Muscle of arm (tissue), 14 donors: ENCODE measurements at places on chromosomes 2 and 18. TPM values are rescaled to one million over a fixed set of nuclear protein-coding genes. Genes with fewer than 3 reads are reported as not detected.

DNA sequence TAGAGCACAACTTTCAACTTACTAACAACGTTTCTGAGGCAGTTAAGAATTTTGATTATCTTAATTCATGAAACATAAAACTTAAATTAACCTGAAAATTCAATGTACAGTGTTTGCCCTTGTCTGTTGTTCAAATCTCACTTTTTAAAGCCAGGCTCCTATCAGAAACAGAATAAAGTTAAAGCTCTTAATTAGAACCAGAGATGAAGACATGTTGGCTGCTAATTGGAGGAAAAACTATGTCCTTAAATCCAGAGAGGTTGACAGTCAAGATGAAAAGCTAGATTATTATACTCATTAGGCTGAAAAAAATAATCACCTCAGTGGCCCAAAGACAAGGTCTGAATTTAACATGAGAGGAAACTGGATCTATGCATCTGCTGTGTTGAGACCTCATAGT is 52.3 kb downstream of the SOWAHC start:
- no peak for DNase-seq

GRCh38 chr2:143481733-143482132 is 352.5 kb downstream of the ARHGAP15 start:
- no peak for DNase-seq

- DNase-seq, result no peak
Measured at GRCh38 chr2:70684846-70685622, 83.0 kb downstream of the ADD2 start.

- DNase-seq, result peak; percentile 43
Measured at GRCh38 chr18:8765783-8766463, 60.6 kb downstream of the MTCL1 start.

DNA sequence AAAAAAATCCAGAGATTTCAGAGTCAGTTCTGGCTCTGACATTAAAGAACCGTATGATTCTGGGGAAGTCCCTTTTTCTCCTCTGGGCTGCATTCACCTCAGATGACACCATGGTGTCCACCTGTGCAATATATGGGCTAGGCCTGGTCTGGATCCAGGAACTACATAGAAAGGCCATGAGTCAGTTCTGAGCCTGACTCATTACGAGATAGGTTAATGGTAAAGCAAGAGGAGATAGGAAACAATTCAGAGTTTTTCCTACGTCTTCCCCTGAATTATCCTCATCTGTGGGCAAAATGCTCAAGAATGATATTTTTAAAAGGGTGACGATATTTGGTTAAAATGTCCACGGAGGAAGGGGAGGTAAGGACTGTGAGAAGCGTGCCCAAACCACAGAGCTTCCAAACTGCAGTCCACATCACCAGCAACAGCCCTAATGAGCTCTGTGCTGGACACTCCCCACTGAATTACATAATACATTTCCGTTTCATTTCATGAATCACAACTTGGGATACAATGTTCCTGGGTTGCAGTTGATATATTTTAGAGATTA is 180.1 kb upstream of the OSR1 start:
- peak; percentile 55 for DNase-seq

GRCh38 chr2:96887493-96888012 is 17.7 kb upstream of the SEMA4C start:
- peak; percentile 75 for DNase-seq

DNA sequence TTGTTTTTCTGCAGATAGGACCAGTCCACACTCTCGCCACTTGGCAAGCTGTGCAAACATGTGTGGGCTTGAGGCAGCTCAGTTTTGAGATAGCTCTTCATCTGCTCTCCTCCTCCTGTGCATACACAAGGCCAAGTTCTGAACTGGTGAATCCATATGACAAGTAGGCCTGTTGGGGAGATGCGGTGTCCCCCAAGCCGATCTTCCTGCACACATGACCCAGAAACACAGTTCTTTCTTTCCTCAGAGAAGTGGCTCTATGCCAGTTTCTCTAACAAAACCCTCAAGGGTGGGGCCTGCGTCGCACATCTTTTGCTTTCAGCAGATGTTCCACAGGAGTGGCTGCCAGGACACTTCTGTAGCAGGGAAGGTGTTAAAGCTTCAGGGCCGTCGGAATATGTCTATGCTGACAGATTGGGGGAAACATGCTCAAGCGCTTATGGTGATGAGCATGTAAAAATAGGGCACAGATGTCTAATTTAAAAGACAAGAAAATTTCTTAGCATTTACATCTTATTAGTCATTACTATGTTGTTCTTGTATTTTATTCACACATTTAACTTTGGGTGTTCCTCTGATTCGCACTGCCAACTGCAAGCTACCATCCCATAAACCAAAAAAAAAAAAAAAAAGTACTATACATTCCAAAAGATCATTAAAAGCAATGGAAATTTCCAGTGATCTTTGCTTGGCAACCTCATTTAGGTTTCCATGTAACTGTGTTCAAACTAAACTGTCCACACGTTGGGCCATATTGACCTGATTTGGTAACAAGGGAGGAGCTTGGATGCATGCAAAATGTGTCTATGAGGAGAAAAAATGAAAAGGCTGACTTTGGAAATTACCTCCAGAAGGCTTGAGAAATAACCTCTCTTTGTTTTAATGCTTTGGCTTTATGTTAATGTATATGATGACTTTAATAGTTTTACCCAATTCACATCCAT is 1055.5 kb upstream of the KLHL29 start:
- DNase-seq, result peak; percentile 63

DNA sequence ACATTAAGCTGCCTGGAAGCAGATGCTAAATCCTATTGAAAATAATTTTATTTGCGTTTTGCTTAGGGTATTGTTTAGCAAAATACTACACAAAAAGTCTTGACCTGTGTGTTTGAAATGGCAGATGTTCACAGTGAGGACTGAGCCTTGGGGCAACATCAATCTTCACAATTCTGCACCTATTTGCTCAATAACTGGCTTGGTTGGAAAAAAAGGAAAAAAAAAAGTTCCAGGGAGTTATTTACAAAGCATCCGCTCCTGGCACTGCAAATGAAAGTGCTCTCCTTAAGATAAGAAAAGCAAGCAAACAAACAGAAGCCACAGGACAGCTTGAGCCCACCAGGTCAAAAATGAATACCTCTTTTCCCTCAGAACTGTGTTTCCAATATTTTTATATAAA is 77.7 kb downstream of the MAP2 start:
- DNase-seq, result no peak

DNA sequence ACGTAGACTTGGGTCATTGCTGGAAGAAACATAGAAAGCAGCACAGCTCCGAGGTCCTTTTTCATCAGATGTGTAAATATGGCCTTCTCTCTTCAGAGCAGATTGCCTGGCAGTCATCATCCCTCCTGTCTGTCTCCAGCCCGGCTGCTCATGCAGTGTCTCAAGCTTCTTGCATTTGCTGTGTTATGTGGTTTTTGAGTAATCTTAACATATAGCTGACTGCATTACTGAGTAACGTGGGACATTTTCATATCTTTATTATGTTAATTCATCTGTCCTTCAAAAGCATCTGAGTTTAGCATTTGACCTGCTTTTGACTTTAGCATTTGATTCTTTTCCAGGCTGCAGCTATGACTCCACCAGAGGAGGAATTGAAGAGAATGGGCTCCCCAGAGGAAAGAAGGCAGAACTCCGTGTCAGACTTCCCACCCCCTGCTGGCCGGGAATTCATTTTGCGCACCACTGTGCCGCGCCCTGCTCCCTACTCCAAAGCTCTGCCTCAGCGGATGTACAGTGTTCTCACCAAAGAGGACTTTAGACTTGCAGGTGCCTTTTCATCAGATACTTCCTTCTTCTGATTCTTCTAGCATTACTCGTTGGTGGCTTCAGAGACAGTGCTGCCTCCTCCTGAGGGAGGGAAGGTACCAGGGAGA is 116.2 kb downstream of the RAB3GAP1 start:
- no peak for DNase-seq

GRCh38 chr18:50494569-50494968 is 65.3 kb upstream of the MAPK4 start:
- no peak for DNase-seq

GRCh38 chr2:241161646-241162281 is 11.5 kb downstream of the PPP1R7 start:
- peak; percentile 51 for DNase-seq

GRCh38 chr2:121004950-121005349 is 269.3 kb downstream of the GLI2 start:
- peak; percentile 70 for DNase-seq

- no peak for DNase-seq
Measured at GRCh38 chr2:108968619-108969018, 20.4 kb downstream of the EDAR start.

DNA sequence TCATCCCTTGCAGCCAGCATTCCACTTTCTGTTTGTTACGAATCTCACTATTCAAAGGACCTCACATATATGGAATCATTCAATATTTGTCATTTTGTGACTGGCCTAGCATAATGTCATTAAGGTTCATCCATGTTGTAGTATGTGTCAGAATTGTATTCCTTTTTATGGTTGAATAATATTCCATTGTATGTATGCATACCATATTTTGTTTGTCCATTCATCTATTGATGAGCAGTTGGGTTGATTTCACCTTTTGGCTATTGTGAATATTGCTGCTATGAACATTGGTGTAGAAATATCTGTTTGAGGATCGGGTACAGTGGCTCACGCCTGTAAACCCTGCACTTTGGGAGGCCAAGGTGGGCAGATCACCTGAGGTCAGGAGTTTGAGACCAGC is 35.0 kb downstream of the PSMD14 start:
- no peak for DNase-seq

- DNase-seq, result no peak
Measured at GRCh38 chr18:39952816-39953215, 2002.2 kb upstream of the PIK3C3 start.

- DNase-seq, result no peak
Measured at GRCh38 chr2:187424146-187424545, 23.9 kb downstream of the CALCRL start.

- no peak for DNase-seq
Measured at GRCh38 chr2:3343012-3343411, 34.6 kb downstream of the EIPR1 start.

GRCh38 chr2:98552499-98553179 is 55.7 kb downstream of the COA5 start:
- DNase-seq, result no peak

GRCh38 chr2:151560289-151560688 is 150.6 kb downstream of the RIF1 start:
- no peak for DNase-seq

Gene CDH20
- polyA plus RNA-seq, result 2.3 TPM

Gene TMEM17
- polyA plus RNA-seq, result 1.5 TPM

Gene TDRD15
- not detected for polyA plus RNA-seq

Gene WDR12
- polyA plus RNA-seq, result 76.7 TPM

Gene HAAO
- 13.5 TPM for polyA plus RNA-seq

Gene MYO5B
- polyA plus RNA-seq, result 1.3 TPM

Gene PTPN18
- polyA plus RNA-seq, result 41.5 TPM

Gene ZNF892
- polyA plus RNA-seq, result 2.8 TPM
